Activated naive CD4-positive, alpha-beta T cell treated with anti-CD3 and anti-CD28 coated beads for 36 hours (primary cell): ENCODE measurements at places on chromosomes 3 and 15.
A peak's percentile ranks its signal among the peaks of the same experiment; 100 is the strongest.

DNA sequence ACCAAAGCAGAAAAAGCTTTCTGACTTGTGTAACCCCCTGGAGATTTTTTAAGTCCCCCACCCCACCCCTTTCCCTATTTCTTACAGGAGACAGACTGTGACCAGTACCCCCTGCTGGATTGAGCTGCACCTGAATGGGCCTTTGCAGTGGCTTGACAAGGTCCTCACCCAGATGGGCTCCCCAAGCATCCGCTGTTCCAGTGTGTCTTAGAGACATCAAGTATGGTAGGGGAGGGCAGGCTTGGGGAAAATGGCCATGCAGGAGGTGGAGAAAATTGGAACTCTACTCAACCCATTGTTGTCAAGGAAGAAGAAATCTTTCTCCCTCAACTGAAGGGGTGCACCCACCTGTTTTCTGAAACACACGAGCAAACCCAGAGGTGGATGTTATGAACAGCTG lies 64.1 kb downstream of the AAGAB start:
- H3K4me1 ChIP-seq, result peaks cover 3% of the 10 kb centered on the region
- no peak overlapping the region for H3K4me3 ChIP-seq
- no peak overlapping the region for H3K27ac ChIP-seq
- DNase-seq, result no peak

DNA sequence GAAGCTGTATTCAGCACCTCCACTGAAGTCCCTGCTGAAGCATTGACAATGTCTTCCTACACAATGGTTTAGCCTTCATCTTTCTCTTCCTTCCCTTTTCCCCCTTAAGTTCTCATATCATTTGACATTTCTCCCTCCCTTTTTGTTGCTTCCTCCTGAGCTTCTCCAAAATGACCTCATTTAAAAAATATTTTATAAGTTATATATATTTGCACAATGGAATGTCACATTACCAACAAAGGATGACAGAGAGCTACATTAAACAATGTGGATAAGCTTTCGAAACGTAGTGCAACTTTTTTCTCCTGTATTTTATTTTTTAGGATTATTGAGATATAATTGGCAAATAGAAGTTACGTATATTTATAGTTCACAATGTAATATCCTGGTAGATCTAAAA lies 13.2 kb upstream of the DLG1 start:
- DNase-seq, result no peak
- peaks cover 29% of the 10 kb centered on the region for H3K4me1 ChIP-seq
- no peaks in the 10 kb centered on the region for H3K27me3 ChIP-seq
- no peaks in the 10 kb centered on the region for H3K36me3 ChIP-seq
- no peak overlapping the region for H3K27ac ChIP-seq

GRCh38 chr3:154040283-154040682 lies 80.9 kb upstream of the ARHGEF26 start:
- no peak overlapping the region for H3K27ac ChIP-seq
- peaks cover 7% of the 10 kb centered on the region for H3K27me3 ChIP-seq
- no peak for DNase-seq
- no peaks in the 10 kb centered on the region for H3K4me1 ChIP-seq

DNA sequence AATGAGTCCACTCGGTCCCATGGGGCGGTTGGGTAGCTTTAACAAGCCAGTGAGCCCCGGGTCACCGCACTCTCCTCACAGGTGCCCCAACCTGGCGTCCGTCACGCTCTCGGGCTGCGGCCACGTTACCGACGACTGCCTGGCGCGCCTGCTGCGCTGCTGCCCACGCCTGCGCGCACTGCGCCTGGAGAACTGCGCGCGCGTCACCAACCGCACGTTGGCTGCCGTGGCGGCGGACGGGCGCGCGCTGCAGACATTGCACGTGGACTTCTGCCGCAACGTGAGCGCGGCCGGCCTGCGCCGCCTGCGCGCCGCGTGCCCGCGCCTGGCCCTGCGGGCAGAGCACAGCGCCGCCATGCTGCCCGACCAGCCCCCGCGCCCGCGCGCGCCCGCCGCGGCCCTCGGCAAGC lies 3.4 kb downstream of the FBXL22 start:
- peaks cover 54% of the 10 kb centered on the region for H3K4me1 ChIP-seq
- peak overlapping the region; percentile 93 for H3K27ac ChIP-seq
- DNase-seq, result peak; percentile 87
- peak overlapping the region; percentile 90 for H3K4me3 ChIP-seq

GRCh38 chr3:113552851-113553250 lies 20.5 kb downstream of the SIDT1 start:
- H3K27ac ChIP-seq, result no peak overlapping the region
- peaks cover 18% of the 10 kb centered on the region for H3K4me1 ChIP-seq

- no peaks in the 10 kb centered on the region for H3K27me3 ChIP-seq
- peaks cover 21% of the 10 kb centered on the region for H3K4me1 ChIP-seq
- peaks cover 85% of the 10 kb centered on the region for H3K36me3 ChIP-seq
- H3K4me3 ChIP-seq, result no peak overlapping the region
- DNase-seq, result no peak
Observed at GRCh38 chr15:25375557-25375956, 63.3 kb downstream of the UBE3A start.

GRCh38 chr3:71987828-71988227 lies 202.9 kb upstream of the PROK2 start:
- no peak for DNase-seq
- peaks cover 1% of the 10 kb centered on the region for H3K36me3 ChIP-seq
- peaks cover 3% of the 10 kb centered on the region for H3K27me3 ChIP-seq
- H3K27ac ChIP-seq, result no peak overlapping the region
- H3K4me3 ChIP-seq, result no peak overlapping the region
- H3K4me1 ChIP-seq, result peaks cover 35% of the 10 kb centered on the region

- no peak overlapping the region for H3K27ac ChIP-seq
- no peak for DNase-seq
- no peaks in the 10 kb centered on the region for H3K4me1 ChIP-seq
- H3K27me3 ChIP-seq, result peaks cover 10% of the 10 kb centered on the region
- no peaks in the 10 kb centered on the region for H3K36me3 ChIP-seq
Observed at GRCh38 chr3:195999896-196000295, 82.0 kb downstream of the TFRC start.

- H3K27ac ChIP-seq, result no peak overlapping the region
- H3K27me3 ChIP-seq, result no peaks in the 10 kb centered on the region
- no peak overlapping the region for H3K4me3 ChIP-seq
- no peak for DNase-seq
Observed at GRCh38 chr15:41852736-41853590, 14.3 kb downstream of the PLA2G4B start.

GRCh38 chr15:65249641-65250040 lies 37.0 kb downstream of the PARP16 start:
- H3K27ac ChIP-seq, result peak overlapping the region; percentile 78
- peak; percentile 96 for DNase-seq
- H3K4me1 ChIP-seq, result peaks cover 24% of the 10 kb centered on the region
- peaks cover 5% of the 10 kb centered on the region for H3K36me3 ChIP-seq
- peak overlapping the region; percentile 4 for H3K4me3 ChIP-seq
- no peaks in the 10 kb centered on the region for H3K27me3 ChIP-seq

DNA sequence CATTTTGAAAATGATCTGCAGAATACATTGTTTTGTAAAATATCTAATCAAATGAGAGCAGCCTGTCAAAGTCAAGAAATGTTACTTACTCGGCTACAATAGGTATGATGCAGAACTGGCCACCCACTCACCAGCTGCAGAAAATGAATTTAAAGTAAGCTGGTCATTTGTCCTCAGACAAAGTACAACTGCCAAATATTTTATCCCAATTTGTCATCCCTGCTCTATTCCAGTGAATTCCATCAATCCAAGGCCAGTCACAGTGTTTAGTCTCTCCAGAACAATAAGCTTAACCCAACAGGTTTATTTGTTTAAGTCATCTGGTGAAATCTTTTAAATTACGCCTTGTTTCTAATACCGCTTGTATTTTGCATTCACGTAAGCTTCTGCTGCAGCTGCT lies 46.6 kb upstream of the TCF12 start:
- no peak for DNase-seq
- no peak overlapping the region for H3K27ac ChIP-seq
- H3K4me3 ChIP-seq, result no peak overlapping the region
- no peaks in the 10 kb centered on the region for H3K36me3 ChIP-seq
- no peaks in the 10 kb centered on the region for H3K4me1 ChIP-seq

GRCh38 chr3:143298886-143299535 lies 179.4 kb downstream of the CHST2 start:
- no peak overlapping the region for H3K4me3 ChIP-seq
- H3K4me1 ChIP-seq, result peaks cover 24% of the 10 kb centered on the region
- H3K36me3 ChIP-seq, result no peaks in the 10 kb centered on the region
- no peak for DNase-seq

DNA sequence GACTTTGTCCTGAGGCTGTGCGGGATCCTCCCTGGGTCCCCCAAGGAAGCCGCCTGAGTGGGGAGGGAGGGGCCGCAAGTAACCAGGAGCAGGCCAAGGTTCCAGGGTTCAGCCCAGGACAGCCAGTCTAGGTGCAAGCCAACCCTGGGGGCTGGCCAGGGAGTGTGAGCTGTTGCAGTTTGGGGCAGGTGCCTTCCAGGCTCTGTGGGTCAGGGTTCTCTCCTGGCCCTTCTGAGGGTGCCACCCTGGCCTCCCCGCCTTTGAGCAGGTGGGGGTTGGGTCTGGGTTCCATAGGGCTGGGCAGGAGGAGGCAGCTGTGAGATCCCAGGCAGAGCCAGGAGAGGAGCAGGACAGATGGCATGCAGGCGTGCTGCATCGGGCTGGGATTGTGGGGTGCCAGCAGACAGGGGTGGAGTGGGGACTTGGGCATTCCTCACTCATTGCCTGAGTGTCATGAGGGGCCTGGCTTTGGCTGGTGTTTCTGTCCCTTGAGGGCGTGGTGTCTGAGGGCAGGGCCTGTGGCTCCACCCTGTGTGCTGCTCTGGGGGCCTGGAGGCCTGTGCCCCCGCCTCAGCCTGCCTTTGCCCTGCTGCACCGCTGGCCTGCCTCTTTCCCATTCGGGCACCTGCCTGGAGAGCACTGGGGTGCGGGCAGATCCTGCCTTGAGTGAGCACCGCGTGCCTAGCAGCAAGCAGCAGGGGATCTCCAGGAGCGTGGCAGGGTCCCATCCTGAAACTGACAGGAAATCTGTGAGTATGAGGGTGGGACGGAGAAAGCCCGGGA lies 18.4 kb downstream of the KLF13 start:
- peak overlapping the region; percentile 99 for H3K27ac ChIP-seq
- peak overlapping the region; percentile 92 for H3K4me3 ChIP-seq
- H3K36me3 ChIP-seq, result peaks cover 28% of the 10 kb centered on the region
- peak; percentile 66 for DNase-seq
- H3K4me1 ChIP-seq, result peaks cover 98% of the 10 kb centered on the region

DNA sequence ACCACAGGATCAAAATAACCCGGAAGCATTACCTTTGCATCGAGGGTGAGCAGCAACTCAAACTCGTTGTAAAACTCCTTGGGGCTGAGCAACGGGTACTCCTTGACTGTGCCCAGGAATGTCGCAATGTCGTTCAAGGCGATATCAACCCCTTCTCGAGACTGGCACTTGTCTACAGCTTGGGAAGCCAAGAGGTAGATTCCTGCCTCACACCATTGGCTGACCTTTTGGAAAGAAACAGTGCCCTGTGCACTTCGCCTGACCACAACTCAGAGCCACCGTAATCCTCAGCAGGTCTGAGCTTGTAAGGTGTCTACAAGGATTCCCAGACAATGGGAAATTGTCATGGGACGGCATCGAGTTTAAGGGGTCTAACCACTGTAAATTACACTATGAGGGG lies 43.9 kb downstream of the B3GNT5 start:
- H3K4me1 ChIP-seq, result no peaks in the 10 kb centered on the region
- no peak for DNase-seq
- H3K36me3 ChIP-seq, result no peaks in the 10 kb centered on the region
- no peak overlapping the region for H3K4me3 ChIP-seq
- H3K27ac ChIP-seq, result no peak overlapping the region
